ENCODE measurements at places on chromosomes 13 and 19.

GRCh38 chr19:17149393-17150135 lies 65.6 kb upstream of the USE1 start:
- no peak for DNase-seq

DNA sequence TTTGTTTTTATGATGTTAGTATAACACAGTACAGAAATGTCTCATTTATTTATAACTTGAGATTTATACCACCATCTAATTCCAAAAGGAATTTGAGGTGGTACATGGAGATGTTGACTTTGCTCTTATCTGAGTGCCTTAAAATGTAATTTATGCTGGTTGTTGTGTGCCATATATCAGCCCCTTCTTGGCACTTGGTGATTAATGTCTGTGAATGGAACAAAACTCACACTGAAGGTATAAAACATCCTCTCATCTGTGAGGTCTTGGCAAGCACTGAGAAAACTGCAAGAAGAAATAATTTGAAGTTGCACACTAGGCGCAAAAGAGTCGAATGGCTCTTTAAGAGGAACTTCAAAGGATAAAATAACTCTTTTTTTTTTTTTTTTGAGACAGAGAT lies 240.4 kb downstream of the B3GLCT start:
- no peak for DNase-seq

DNA sequence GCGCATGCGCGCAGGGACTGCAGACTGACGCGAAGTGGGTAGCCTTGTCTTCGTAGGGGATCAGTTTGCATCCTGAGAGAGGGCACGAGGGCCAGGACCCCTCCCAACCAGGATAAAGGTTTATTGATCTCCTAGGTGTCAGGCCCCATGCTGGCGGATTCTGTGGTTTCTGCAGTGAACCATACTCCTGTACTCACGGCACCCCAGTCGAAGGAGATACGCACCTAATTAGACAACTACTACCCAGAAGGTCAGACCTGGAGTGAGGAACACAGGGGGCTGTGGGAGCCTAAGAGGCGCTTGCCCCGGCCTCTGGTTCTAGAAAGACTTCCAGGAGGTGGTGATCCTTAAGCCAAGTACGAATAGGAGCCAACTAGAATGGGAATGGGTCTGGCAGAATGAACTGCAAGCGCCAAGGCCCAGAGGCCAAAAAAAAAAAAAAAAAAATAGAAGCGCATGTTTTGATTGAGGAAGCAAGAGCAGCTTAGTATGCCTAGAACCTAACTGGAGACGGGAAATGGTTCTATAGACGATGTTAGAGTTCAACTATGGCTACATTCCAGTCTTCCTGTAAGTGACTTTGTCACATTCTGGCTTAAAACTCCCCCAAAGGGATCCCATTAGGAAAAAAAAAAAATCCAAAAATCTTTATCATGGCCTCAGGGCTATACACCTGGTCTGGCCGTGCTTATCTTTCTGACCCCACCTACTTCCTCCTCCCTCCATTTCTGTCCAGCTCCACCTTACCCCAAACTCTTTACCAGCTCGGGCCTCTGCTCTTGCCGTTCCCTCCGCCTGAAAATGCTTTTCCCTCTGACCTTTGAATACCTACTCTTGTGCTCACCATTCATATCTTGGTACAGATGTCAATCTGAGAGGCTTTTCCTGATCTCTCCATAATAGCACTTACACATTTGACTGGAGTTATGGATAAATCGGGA lies 902 bp upstream of the ZNF428 start:
- no peak for DNase-seq

DNA sequence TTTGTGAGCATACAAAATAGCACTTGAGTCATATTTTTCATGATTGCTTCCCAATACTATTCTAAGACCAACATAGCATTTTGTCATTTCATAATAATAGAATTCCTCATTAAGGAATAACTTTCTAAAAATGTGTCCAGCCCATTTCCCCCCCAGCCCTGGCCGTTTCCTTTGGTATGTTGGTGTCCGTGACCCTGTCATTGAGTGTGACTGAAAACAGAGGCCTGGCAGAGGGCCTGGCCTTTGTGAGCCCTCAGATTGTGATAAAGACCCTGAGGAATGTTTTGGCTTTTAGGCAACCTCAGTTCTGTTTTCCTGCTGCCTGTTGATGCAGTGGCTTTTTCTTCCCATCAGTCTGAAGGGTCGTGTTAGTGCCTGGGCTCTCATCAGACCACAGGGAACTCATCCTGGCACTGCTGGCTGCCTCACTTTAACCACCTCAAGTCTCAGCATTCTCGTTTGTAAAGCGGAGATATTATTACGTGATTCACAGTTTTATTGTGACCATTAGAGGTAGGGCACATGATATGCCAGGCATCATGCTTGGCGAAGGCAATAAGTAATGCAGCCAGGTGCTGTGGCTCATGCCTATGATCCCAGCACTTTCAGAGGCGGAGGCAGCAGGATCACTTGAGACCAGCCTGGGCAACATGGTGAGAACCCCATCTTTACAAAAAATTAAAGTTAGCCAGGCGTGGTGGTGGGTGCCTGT lies 13.8 kb downstream of the SPINT2 start:
- no peak for DNase-seq

- DNase-seq, result no peak
Observed at GRCh38 chr19:28961772-28962500, 251.0 kb downstream of the UQCRFS1 start.
